ENCODE measurements at places on chromosomes 16 and 17. TPM values are rescaled to one million over a fixed set of nuclear protein-coding genes. Genes with fewer than 3 reads are reported as not detected.
A peak's percentile ranks its signal among the peaks of the same experiment; 100 is the strongest.

DNA sequence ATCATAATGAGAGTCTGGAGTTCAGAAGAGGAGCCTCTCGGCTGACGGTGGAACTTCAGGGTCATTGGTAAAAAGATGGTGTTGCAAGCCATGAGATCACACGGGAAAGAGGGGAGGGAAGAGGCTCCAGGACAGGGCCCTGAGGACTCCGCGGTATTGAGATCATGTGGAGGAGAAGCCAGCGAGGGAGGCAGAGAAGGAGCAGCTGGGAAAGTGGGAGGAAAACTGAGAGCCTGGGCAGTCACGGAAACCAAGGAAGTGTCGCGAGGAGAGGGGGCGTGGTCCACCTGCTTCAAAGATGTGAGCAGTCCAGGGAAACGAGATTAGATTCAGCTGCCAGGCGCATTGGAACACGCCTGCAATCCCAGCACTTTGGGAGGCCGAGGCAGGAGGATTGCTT, 27.7 kb upstream of the SBK1 start:
- H3K27me3 ChIP-seq: peaks cover 70% of the 10 kb centered on the region
- no peak overlapping the region for H3K27ac ChIP-seq
- H3K4me1 ChIP-seq: peaks cover 11% of the 10 kb centered on the region
- DNase-seq: peak; percentile 76
- peak overlapping the region; percentile 8 for H3K4me3 ChIP-seq

DNA sequence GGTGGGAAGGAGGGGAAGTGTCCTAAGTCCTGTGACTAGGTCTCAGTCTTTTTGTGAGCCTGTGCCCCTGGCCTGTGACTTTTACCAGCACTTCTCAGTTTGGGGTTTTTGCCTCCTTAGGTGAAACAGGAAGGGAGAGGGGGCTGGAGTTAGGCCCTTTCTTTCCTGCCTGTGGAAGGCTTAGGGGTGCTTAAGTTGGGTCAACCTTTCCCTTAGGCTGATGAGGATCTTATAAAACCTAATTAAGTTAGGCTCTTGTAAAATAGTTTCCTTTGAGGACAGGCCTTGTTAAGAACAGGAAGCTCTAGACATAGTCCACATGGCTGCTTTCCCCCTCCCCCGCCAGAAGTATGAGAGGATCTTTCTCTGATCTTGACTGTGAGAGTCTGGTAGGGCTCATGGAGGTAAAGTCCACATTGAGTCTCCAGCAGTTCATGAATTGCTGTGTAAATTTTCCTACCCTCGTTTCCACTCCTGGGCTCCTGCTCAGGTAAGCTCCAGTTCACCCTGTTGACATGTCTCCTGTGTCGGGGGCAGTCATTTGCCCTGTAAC, 17.0 kb upstream of the DNASE1 start:
- DNase-seq: no peak
- no peak overlapping the region for H3K27ac ChIP-seq
- peaks cover 3% of the 10 kb centered on the region for H3K36me3 ChIP-seq
- H3K27me3 ChIP-seq: no peaks in the 10 kb centered on the region
- H3K4me1 ChIP-seq: peaks cover 5% of the 10 kb centered on the region

The HIC1 gene
- 1.2 TPM for total RNA-seq

- H3K4me1 ChIP-seq: peaks cover 15% of the 10 kb centered on the region
- no peak overlapping the region for H3K27ac ChIP-seq
- no peaks in the 10 kb centered on the region for H3K36me3 ChIP-seq
- H3K27me3 ChIP-seq: no peaks in the 10 kb centered on the region
- H3K4me3 ChIP-seq: no peak overlapping the region
These were observed 30.3 kb downstream of the CDK5R1 start for GRCh38 chr17:32516940-32517701.

DNA sequence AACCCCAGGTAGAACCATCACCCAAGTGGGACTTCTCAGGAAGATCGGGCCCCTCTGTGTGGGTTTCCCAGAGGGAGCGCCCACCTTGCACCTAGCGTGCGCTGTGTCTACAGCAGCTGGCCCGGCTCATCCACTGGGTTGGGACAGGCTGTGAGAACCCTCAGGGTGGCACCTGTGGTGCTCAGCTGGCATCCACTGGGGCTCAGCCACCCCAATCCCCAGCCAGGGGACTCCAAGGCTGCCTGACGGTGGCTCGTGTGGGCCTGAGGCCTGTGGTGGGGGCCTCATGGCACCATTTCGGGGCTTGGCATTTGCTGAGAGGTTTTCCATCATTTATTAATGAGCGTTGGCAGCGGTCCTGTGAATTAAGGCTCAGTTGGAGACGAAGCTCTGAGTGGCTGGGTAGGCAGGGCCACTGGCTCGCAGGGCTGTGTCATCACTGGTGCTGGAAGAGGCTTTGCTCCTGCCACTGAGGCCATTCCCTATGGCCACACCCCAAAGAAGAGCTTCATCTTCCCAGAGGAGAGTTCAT, 28.5 kb downstream of the CACNG4 start:
- peaks cover 14% of the 10 kb centered on the region for H3K4me1 ChIP-seq
- H3K36me3 ChIP-seq: no peaks in the 10 kb centered on the region
- H3K27ac ChIP-seq: no peak overlapping the region
- H3K4me3 ChIP-seq: no peak overlapping the region

- peaks cover 13% of the 10 kb centered on the region for H3K27me3 ChIP-seq
- no peak for DNase-seq
- H3K36me3 ChIP-seq: peaks cover 11% of the 10 kb centered on the region
- H3K4me1 ChIP-seq: peaks cover 23% of the 10 kb centered on the region
- H3K4me3 ChIP-seq: no peak overlapping the region
- peak overlapping the region; percentile 2 for H3K27ac ChIP-seq
These were observed 26.7 kb downstream of the NECAB2 start for GRCh38 chr16:83994703-83995102.

The CCL3 gene
- total RNA-seq: not detected

DNA sequence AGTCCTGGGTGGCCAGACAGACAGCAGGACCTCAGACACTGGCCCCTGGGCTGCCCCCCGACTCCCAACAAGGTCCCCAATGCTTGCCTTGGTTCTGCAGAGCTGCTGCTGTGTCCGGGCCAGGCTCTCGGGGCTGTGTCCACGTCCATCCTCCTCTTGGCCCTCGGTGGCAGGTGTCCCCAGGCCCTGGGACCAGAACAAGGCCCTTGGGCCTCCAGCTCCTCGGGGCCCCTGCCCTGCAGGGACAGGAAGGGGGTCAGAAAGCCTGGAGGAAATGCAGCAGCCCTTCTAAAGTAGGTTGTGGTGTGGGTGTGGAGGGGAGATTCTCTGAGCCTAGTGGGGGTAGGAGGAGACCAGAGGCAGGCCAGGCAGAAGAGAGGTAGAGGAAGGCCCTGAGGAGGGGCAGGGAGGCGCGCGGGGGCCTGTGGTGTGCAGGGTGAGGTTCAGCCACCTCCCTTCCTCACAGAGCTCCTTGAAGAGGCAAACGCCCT, 2.5 kb upstream of the AXIN1 start:
- no peak overlapping the region for H3K27ac ChIP-seq
- H3K4me3 ChIP-seq: no peak overlapping the region
- peaks cover 9% of the 10 kb centered on the region for H3K4me1 ChIP-seq
- no peak for DNase-seq

GRCh38 chr17:37458805-37459204, 30.9 kb upstream of the DUSP14 start:
- H3K27me3 ChIP-seq: no peaks in the 10 kb centered on the region
- H3K36me3 ChIP-seq: peaks cover 43% of the 10 kb centered on the region
- no peak overlapping the region for H3K4me3 ChIP-seq
- no peak overlapping the region for H3K27ac ChIP-seq
- no peaks in the 10 kb centered on the region for H3K4me1 ChIP-seq

- H3K4me1 ChIP-seq: peaks cover 6% of the 10 kb centered on the region
- H3K27me3 ChIP-seq: no peaks in the 10 kb centered on the region
- peaks cover 45% of the 10 kb centered on the region for H3K36me3 ChIP-seq
- peak overlapping the region; percentile 59 for H3K27ac ChIP-seq
These were observed 6.4 kb downstream of the DOC2A start for GRCh38 chr16:30004424-30004776.

GRCh38 chr16:49620869-49621240, 235.1 kb downstream of the ZNF423 start:
- no peaks in the 10 kb centered on the region for H3K36me3 ChIP-seq
- H3K4me3 ChIP-seq: no peak overlapping the region
- H3K27ac ChIP-seq: no peak overlapping the region
- H3K4me1 ChIP-seq: no peaks in the 10 kb centered on the region
- DNase-seq: no peak
- peaks cover 22% of the 10 kb centered on the region for H3K27me3 ChIP-seq

- no peaks in the 10 kb centered on the region for H3K27me3 ChIP-seq
- H3K4me1 ChIP-seq: peaks cover 21% of the 10 kb centered on the region
- peaks cover 8% of the 10 kb centered on the region for H3K36me3 ChIP-seq
- H3K27ac ChIP-seq: no peak overlapping the region
- no peak overlapping the region for H3K4me3 ChIP-seq
These were observed 52.8 kb downstream of the SLFN5 start for GRCh38 chr17:35295686-35296085.

Data from Calu3 (cell line).